ENCODE measurements at places on chromosomes 5 and 9.

GRCh38 chr5:154520861-154521453 lies 42.9 kb upstream of the HAND1 start:
- no peak for DNase-seq

DNA sequence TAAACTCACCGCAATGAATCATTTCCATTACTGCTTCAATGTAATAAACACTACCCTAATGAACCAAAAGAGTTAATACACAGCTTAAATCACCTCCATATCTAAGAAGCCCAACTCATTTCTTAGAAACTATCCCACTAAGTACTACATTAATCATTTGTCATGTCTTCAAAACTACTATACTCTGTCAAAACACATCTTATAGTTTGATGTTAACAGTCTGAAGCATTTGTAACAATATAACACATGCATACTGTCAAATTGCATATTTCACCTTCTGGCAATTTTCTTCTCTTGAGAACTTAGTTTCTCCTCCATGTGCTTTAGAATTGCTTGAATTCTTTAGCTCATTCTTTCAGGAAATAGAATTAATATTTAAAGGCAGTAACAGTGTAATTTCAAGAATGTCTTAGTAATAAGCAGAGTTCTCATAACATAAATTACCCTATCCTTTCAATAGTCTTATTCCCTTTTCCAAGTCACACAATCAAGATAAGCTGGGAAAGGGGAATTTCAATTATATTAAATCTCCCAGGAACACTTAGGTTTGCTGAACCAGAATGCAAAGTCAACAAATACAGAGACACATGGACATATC lies 199.7 kb downstream of the ATPSCKMT start:
- no peak for DNase-seq

DNA sequence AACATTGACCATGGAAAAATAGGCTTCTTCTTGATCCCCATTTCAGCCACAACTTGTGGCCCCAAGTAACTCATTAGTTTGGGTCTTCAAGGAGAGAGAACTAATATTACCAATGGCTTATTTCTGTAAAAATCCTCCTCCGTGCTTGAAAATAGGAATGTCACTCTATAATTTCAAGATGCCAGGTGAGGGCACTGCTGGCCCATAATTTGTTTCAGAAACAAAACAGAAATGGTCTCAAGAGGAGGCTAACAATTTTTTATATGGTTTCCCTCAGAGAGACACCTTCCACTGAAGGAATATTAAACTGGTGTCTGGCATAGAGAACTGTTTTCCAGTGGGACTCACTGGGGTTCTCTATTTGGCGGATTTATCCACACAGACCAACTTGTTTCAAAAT lies 437.0 kb upstream of the TRPC7 start:
- peak; percentile 84 for DNase-seq

GRCh38 chr9:94869415-94869843 lies 142.9 kb downstream of the AOPEP start:
- no peak for DNase-seq

- no peak for DNase-seq
Observed at GRCh38 chr9:98328770-98329169, 73.3 kb upstream of the TBC1D2 start.

DNA sequence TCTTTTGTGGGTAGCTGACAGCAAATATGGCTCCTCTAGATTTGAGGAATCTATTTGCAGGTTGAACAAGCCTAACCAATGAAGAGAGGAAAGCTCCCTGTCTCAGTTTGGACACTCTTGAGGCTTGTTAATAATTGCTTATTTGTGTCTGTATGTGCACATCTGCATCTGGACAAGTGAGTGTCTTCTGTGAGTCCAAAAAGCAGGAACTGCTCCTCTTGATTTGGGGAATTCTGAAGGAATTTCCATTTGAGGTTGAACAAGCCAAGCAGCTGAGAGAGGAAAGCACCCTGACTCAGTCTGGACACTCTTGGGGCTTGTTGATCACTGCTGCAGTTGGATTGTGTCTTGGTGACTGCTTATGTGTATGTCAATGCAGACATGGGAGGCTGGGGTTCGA lies 211.6 kb downstream of the DTWD2 start:
- DNase-seq = no peak

- DNase-seq = peak; percentile 60
Observed at GRCh38 chr5:142491270-142491669, 166.4 kb upstream of the SPRY4 start.

- no peak for DNase-seq
Observed at GRCh38 chr9:34550016-34550680, 27.4 kb upstream of the ENHO start.

GRCh38 chr5:157076558-157076957 lies 17.6 kb upstream of the HAVCR1 start:
- DNase-seq = no peak

- DNase-seq = peak; percentile 88
Observed at GRCh38 chr5:87899208-87899661, 369.4 kb downstream of the TMEM161B start.

- DNase-seq = no peak
Observed at GRCh38 chr5:178538741-178539229, 51.4 kb downstream of the COL23A1 start.

GRCh38 chr9:124983698-124984097 lies 42.8 kb upstream of the GOLGA1 start:
- DNase-seq = no peak

- no peak for DNase-seq
Observed at GRCh38 chr9:101814064-101814463, 75.6 kb upstream of the GRIN3A start.

DNA sequence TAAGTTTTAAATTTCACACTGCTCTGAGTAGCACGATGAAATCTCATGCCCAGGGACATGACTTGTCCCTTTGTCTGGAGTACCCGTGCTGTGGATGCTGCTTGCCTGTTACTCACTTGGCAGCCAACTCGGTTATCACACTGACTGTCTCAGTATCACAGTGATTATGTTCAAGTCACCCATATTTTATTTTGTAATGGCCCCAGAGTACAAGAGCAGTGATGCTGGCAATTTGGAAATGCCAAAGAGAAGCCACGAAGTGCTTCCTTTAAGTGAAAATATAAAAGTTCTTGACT lies 22.8 kb upstream of the SCGB3A2 start:
- no peak for DNase-seq

GRCh38 chr5:2439608-2440007 lies 311.9 kb downstream of the IRX2 start:
- no peak for DNase-seq

GRCh38 chr5:111486055-111486454 lies 26.3 kb downstream of the STARD4 start:
- DNase-seq = no peak

- DNase-seq = no peak
Observed at GRCh38 chr5:71891856-71892255, 172.8 kb downstream of the CARTPT start.

GRCh38 chr5:66796305-66797292 lies 200.4 kb downstream of the MAST4 start:
- DNase-seq = no peak

DNA sequence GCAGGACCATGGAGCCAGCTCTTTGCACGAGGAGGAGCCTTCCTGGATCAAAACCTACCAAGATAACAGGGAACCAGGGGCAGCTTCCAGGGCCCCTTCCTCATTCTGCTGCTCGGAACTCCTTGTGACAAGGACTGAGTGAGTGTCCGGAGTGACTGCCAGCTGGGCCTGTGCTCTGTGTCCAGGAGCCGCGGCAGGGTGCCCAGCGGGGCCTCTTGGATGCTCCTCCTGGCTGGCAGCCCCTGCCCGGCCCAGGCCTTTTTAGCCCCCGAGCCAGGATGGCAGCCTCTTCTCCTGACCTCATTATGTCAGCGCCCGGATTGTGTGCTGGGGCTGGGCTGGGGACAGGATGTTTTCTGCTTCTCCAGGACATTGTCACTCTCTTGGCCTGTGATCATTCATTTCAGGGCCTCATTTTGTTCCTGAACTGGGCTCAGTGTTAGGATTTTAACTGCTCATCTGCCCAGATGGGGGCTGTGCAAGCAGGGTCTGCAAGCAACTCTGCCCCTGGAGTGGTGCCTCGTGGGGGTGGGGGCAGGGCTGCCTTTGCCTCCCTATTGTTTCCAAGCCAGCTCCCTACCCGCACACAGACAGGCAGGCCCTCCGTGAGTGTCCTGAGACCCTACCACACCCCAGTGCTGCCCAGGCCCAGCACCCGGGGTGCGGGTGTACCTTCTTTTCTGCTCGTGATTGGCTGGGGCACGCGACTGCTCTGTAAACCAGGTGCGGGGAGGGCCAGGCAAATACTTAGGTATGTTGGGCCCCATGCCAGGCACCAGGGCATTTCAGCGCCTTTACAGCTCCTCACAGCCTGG lies 161.6 kb downstream of the COL23A1 start:
- peak; percentile 22 for DNase-seq

DNA sequence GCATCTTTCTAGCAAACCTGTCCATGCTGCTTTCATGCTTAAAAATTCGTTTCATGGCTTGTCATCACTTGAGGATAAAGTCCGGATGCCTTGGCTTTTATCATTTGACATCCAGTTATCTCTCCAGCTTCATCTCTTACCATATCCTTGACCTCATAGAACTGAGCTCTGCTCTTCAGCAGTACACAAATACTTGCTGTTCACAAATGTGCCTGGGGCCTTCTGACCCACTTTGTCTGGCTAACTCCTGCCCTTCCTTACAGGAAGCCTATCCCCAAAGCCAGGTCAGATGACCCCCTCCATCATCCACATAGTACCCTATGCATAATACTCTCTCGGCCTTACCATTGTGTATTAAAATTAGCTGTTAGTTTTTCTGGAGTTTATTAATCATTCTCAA lies 249.1 kb downstream of the SAXO1 start:
- no peak for DNase-seq

- DNase-seq = no peak
Observed at GRCh38 chr5:36680066-36680465, 73.7 kb downstream of the SLC1A3 start.

DNA sequence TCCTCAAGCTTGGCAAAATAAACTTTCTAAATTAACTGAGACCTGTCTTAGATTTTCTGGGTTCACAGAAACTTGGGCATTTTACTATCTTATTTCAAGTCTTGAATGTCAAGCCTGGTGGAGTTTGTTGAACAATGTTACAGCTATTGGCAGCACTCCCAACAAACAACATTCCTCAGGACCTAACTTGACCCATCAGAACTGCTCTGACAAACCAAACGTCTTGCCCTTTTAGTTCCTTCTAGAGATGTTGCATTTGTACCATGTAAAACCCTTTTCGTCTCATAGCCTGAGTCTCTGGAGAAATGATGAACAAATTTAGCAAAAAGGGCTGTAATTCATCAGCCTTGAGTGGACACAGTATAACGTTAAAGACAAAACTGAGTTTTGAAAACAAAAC lies 51.1 kb downstream of the GNA14 start:
- no peak for DNase-seq

- peak; percentile 74 for DNase-seq
Observed at GRCh38 chr5:124649491-124650146, 96.8 kb downstream of the ZNF608 start.

DNA sequence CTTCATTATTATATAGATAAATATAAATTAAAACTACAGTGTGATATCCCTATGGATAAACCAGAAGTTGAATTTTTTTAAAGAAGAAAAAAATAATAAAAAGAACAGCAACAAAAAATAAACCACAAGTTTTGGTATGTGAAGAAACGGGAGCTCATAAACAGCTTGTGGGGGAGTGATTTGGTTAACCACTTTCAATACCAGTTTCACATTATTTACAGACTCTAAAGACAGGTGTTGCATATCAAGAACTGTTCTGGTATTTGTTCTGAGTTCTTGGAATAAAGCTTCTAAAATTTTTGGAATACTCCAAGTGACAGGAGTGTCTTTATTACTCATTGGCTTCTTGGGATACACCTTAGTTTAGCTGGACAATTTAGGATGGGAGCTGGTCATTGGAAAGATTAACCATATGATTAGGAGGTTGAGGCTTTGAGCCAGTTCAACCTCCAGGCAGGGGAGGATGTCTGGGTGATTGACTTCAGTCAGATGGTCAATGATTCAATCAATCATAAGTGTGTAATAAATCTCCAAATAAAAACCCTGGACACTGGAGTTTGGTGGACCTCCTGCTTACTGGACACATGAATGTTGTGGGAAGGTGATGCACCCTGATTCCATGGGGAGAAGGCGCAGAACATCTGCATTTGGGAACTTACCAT lies 2223.1 kb upstream of the C9orf72 start:
- DNase-seq = no peak

- DNase-seq = peak; percentile 43
Observed at GRCh38 chr5:164532235-164532900, 1026.9 kb downstream of the MAT2B start.

GRCh38 chr5:112086740-112087139 lies 329.7 kb upstream of the NREP start:
- no peak for DNase-seq
